ENCODE measurements at places on chromosomes 3 and 15.

GRCh38 chr3:191566469-191566868, 105.5 kb downstream of the PYDC2 start:
- DNase-seq, result no peak

DNA sequence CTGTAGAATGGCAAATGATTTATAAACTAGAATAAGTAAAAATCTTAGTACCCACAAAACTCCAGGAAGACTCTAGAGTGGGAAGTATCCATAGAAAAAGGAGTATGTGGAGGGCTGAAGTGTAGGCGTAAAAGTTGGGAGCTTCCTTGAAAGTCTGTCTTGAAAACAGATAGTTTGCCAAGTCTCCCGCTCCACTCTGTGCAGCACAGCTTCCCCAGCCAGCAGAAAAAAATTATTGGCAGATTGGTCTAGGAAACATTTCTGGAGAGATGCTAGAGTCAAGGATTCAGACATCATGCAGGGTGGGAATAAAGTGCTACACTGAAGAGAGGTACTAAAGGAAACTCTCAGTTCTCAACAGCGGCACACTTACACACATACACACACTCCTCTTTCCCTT, 53.4 kb upstream of the CD200R1L start:
- peak; percentile 28 for DNase-seq

DNA sequence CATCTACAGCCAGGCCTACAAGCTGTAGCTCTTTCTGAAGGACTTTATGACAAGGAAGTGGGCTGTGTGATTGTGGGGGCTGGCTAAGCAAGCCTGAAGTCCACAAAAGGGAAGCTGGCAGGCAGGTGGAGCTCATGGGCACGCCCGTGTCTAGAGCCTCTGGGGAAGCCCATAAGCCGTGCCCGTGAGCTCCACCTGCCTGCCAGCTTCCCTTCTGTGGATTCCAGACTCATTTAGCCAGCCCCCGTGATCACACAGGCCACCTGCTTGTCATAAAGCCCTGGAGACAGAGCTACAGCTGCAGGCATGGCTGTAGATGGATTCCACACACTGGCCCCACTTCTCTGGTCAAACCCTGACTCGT, 15.2 kb downstream of the EFCC1 start:
- DNase-seq, result no peak

DNA sequence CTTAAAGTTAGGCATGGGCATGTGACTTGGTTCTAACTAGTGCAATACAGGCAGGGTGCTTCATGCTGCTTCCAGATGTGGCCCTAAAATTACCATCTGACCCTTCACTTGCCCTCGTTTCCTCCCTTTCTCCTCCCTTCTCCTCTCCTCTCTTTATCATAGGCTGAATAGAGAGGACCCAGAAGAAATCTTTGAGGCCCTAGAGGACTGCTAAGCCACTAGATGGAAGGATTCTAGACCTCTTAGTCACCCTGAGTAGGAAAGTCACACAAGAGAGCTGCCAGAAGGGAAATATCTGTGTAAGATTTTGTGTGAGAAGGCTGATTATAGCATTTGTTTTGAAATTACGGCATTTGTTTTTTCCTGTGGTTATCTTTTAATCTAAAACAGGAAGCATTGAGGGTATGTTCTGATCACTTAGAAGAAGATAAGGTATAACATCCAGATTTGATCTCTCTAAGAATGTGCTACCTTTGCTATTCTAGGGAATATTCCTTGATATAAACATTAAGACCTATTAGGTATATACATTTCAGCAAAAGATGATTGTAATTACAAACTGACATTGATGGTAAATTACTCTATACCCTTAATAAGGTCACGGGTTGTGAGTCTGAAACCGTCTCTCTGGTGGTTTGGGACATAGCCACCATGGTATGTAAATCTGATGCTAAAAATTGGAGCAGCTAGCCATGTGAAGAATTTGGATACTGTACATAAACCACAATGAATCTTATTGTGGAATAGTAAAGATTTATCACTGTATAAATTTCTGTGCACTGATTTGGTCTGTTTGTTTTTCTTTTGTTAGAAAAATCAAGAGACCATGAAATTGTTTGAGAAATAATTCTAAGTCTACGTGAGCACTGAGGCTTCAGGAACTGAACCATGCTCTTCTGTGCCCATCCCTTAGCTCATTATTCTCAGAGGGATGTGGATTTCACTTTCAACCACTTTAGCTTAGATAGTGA, 84.1 kb downstream of the TP63 start:
- no peak for DNase-seq

DNA sequence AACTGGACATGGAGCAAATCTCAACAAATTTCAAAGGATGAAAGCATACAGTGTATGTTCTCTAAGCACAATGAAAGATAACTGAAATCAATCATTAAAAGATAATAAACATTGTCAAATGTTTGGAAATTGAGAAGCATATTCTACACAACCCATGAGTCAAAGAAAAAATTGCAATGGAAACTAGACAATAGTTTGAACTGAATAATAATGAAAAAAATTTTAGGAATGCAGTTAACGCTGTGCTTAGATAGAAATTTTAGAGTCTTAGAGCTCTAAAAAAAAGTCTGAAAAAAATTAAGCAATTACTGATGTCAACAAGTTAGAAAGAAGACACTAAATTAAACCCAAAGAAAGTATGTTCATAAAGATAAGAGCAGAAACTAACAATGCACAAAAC, 15.5 kb downstream of the RABL3 start:
- DNase-seq, result no peak

DNA sequence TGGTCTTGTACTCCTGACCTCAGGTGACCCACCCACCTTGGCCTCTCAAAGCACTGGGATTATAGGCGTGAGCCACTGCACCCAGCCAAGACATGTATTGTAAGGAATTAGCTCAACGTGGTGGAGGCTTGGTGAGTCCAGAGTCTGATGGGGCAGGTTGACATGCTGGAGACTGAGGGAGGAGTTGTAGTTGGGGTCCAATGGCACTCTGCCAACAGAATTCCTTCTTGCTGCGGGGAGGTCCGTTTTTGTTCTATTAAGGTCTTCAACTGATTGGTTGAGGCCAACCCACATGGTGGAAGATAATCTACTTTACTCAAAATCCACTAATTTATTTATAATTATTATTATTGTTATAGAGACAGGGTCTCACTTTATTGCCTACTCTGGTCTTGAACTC, 30.1 kb downstream of the PLA2G4D start:
- DNase-seq, result no peak

- no peak for DNase-seq
These were observed 4.1 kb upstream of the ECT2 start for GRCh38 chr3:172746475-172746874.

DNA sequence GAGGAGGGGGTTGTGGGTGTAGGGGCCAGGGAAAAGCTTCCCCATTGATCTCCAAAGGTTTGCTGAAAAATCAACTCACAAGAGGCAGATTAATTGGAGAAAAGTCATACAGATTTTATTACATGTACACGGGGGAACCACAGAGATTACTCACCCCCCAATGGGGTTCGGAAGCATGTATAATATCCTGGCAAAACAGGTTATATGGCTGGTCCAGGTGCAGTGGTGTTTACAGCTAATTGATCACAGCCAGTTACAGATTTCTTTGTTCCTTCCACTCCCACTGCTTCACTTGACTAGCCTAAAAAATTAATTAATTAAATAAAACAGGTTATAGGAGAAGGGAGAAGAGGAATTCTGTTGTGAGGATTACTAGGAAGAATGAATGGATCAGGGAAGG, 22.4 kb downstream of the PRKCI start:
- no peak for DNase-seq

- no peak for DNase-seq
These were observed 36.5 kb downstream of the ATP13A3 start for GRCh38 chr3:194450341-194450740.

DNA sequence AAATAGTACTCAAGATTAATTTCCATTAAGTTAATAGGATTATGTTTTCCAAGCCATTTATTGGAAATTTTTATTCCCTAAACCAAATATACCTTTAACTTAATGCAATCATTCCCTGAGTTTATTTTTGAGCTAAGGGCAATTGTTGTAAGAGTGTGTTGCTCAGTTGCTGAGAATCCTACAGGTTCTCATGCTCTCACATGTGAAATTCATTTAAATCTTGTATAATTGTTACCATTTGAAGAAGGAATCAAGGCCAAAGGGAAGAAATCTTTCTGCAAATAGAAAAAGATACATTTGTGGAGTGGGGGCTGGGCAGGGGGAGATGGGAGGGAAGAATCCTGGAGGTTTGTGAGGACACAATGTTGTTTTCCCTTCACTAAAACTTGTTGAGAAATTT, 202.7 kb upstream of the STRIT1 start:
- no peak for DNase-seq

DNA sequence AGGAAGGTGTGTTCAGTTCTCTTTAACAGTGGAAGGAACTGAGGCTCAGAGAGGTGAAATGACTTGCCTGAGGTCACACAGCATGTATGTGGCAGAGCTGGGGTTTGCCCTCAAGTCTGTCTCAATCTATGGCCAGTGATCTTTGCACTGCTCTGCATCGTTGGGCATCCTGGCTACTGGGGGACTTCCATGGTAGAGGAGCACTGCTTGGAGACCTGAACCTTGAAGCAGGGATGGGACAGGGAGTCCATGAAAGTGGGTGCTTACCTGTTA, 2.0 kb downstream of the CORO2B start:
- DNase-seq, result no peak

DNA sequence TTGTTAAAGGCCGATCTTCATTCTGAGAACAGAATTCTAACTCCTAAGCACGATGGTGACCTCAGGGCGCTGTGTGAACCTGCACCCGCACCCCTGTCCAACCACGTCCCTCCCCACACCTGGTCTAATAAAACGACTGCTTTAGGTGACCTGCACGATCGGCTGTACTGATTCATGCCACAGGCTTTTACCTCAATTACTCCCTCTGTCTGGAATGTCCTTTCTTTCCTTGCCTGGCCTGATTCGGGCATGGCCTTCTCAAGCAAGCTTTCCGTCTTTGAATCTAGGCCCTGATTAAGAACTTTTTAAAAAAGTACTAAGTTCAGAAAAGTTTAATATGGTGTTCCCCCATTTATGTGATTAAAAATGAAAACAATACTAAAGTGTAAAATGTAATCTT, 842 bp upstream of the U2SURP start:
- DNase-seq, result no peak

GRCh38 chr15:88028024-88028423, 228.5 kb downstream of the NTRK3 start:
- DNase-seq, result peak; percentile 32

GRCh38 chr3:31167666-31168065, 273.2 kb upstream of the GADL1 start:
- DNase-seq, result no peak

- no peak for DNase-seq
These were observed 143.4 kb downstream of the GREM1 start for GRCh38 chr15:32861174-32861573.

DNA sequence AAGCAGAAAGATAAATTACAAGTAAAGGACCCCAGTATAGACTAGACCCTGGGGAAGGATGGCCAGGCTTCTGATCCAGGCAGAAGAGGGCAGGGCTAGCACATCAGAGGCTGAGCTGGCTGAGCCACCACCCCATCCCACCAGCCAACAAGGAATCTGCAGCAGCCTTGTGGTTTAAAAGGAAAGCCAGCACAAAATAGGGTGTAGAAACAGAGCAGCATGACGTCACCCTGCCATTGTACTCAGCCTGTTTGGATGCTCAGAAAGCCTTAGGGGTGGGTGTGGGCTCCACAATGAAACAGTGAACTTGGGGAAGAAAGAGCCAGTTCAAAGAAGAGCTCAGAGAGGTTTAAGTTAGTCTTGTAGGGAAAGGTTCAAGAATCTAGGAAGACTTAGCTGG, 28.2 kb downstream of the DUOX1 start:
- peak; percentile 92 for DNase-seq

DNA sequence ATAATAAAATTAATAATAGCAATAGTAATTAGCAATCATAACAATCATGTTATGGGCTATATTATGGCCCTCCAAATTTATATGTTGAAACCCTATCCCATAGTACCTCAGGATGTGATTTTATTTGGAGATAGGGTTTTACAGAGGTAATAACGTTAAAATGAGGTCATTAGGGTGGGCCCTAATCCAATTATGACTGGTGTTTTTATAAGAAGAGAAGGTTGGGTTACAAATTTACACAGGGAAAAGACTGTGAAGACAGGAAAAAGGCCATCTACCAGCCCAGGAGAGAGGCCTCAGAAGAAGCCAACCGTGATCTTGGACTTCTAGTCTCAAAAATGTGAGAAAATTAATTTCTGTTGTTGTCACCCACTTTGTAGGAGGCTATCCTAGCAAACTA, 353.1 kb downstream of the CHL1 start:
- no peak for DNase-seq

DNA sequence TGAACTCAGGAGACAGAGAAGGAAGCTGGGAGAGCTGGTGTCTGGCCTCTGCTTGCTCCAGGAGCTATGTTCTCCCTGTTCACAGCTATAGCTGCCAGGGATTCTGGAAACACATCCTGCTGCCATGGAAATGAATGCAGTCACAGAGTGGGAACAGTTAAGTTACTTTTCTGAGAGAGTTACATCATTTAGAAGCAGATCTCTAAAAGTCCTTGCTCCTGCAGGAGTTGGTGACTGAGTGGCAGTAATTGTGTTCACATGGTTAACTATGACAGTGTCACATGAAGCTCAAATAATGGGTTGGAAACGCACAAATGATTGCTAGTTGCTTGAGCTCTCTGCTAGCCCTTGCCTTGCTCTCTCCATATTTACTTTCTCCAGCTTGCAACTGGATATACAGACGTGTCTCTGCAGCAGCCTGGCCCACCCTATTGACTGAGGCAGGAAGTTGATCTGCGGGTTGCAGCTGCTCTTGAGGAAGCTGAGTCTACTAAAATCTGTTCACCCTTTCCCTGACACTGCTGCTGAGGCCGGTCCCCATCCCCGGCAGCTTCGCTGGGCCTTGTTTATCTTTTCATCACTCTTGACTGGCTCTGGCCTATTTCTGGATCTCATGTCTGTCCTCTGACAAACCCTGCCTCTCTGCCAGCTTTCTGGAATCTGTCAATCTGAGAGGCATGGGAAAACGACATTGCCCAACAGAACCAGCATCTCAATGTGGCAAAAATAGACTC, 16.7 kb upstream of the ISLR start:
- DNase-seq, result peak; percentile 62

DNA sequence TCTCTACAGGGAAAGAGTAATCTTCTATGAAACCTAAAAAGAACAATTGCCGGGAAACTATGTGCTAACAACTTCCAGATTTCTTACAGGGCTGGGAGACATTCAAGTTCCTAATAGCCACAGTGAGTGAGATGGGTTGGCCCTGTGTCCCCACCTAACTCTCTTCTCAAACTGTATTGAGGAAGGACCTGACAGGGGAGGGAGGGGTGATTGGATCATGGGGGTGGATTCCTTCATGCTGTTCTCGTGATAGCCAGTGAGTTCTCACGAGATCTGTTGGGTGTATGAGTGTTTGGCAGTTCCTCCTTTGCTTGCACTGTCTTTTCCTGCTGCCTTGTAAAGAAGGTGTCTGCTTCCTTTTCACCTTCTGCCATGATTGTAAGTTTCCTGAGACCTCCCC, 958.7 kb downstream of the AGBL1 start:
- no peak for DNase-seq

- DNase-seq, result no peak
These were observed at the start of gene OR5K1 for GRCh38 chr3:98462901-98463300. Gene OR5K1 (plus strand): TSS chr3:98463201. CDS start chr3:98469577, 6,376 bp downstream.

- DNase-seq, result no peak
These were observed 87.2 kb upstream of the TNFAIP8L3 start for GRCh38 chr15:51181905-51182304.

Data from Ammon's horn (tissue), 1 donor.